CD8-positive, alpha-beta memory T cell (primary cell): ENCODE measurements at places on chromosomes 16 and 17. TPM values are rescaled to one million over a fixed set of nuclear protein-coding genes. Genes with fewer than 3 reads are reported as not detected.

GRCh38 chr17:79188048-79188447 is 113.4 kb downstream of the ENGASE start:
- no peaks in the 10 kb centered on the region for H3K4me1 ChIP-seq
- no peak for DNase-seq
- H3K4me3 ChIP-seq = no peak overlapping the region
- H3K36me3 ChIP-seq = no peaks in the 10 kb centered on the region
- H3K27me3 ChIP-seq = peaks cover 7% of the 10 kb centered on the region

ST6GALNAC2 gene
- total RNA-seq = 0.83 TPM

DNA sequence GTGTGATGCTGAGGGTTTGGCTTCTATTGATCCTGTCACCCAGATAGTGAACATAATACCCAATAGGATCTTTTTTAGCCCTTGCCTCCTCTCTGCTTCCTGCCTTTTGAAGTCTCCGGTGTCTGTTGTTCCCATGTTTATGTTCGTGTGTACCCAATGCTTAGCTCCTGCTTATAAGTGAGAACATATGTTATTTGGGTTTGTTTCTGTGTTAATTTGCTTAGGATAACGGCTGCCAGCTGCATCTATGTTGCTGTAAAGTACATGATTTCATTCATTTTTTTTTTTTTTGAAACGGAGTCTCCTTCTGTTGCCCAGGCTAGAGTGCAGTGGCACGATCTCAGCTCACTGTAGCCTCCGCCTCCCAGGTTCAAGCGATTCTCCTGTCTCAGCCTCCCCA is 23.0 kb downstream of the DUS2 start:
- H3K4me1 ChIP-seq = no peaks in the 10 kb centered on the region
- DNase-seq = no peak

PLD6 gene
- total RNA-seq = 28.4 TPM

GRCh38 chr17:56230660-56231059 is 77.4 kb downstream of the ANKFN1 start:
- H3K27me3 ChIP-seq = no peaks in the 10 kb centered on the region
- no peak for DNase-seq
- no peaks in the 10 kb centered on the region for H3K4me1 ChIP-seq
- H3K36me3 ChIP-seq = no peaks in the 10 kb centered on the region

DNA sequence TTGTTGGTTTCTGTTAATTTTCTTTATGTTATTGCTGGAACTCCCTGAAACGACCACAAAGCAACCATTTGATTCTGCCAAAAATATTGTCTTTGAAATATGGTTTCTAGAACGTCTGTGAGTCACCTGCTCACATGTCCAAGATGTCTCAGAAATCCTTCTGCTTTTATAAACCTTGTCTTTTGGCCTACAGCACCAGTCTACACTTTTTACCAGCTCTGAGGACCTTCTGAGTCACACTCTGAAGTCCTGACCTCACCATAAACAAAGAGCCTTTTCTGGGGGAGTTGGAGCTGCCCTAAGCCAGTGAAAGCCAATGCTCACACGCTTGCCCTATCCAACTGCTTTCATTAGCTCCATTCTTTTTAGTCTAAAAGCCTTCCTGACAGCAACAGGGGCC is 55.5 kb downstream of the GRIN2A start:
- H3K27me3 ChIP-seq = no peaks in the 10 kb centered on the region
- DNase-seq = no peak

GRCh38 chr17:19327031-19327783 is 35.3 kb downstream of the B9D1 start:
- H3K4me1 ChIP-seq = no peaks in the 10 kb centered on the region
- no peaks in the 10 kb centered on the region for H3K36me3 ChIP-seq
- no peak overlapping the region for H3K4me3 ChIP-seq
- DNase-seq = no peak

DNA sequence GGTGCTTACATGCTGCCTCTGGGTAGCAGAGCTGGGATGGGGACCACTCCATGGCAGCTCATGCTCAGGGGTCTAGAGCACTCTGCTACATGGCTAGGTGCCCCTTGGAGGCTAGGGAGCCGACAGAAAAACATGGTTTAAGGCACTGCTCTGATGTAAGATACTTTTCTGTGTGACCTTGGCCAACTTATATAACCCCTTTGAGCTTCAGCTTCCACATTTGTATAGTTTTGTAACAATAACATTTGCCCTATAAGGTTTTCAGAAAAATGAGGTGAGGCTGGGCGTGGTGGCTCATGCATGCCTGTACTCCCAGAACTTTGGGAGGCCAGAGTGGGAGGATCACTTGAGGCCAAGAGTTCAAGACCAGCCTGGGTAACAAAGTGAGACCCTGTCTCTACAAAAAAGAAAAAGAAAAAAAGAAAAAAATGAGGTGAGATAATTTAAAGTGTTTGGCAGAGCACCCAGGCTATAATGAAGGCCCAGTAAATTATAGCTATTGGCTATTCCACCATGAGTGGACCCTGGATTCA is 3.2 kb downstream of the CES4A start:
- DNase-seq = no peak
- no peaks in the 10 kb centered on the region for H3K4me1 ChIP-seq
- no peaks in the 10 kb centered on the region for H3K36me3 ChIP-seq
- no peak overlapping the region for H3K4me3 ChIP-seq
- no peak overlapping the region for H3K27ac ChIP-seq

DNA sequence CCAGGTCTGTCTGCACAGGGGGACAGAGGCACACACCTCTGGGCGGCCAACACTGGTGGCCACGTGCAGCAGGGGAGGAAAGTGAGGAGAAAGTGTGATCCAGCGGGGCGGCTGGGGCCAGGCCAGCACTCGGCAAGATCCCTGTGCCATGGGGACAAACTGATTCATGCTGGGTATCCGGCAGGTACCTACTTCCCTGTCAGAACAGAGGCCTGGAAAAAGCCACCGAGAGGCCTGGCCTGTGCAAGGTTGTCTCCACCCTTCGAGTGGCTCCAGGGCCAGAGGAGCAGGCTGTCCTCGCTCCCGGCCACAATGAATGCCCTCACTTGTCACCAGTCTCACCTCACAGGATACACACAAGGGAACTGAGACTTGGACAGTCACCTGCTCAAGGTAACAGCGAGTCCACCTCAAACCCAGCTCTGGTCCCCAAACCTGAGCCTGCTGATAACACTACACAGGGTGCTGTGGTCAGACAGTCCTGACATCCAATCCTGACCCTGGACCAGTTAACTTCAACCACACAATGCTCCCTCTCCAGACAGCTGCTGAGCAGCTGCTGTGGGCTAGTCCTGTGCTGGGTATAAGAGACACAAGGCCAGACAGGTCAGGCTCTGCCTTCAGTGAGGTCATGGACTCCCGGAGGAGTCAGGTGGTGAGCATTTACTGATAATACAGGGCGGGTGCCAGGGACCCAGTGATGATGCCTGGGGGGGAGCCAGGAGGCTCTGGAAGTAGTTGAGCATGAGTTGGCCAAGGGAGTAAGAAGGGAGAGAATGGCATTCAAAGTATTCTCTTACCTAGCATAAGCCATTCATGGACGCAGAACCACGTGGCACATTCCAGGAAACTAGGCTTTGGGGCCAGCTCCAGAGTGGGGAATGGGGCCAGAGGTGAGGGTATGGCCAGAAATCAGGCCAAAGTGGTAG is 53.0 kb downstream of the VAC14 start:
- H3K27ac ChIP-seq = no peak overlapping the region
- H3K27me3 ChIP-seq = no peaks in the 10 kb centered on the region
- H3K4me1 ChIP-seq = no peaks in the 10 kb centered on the region
- DNase-seq = no peak
- H3K4me3 ChIP-seq = no peak overlapping the region
- no peaks in the 10 kb centered on the region for H3K36me3 ChIP-seq

GRCh38 chr16:17063201-17064139 is 407.3 kb downstream of the XYLT1 start:
- no peak overlapping the region for H3K4me3 ChIP-seq
- H3K27ac ChIP-seq = no peak overlapping the region
- H3K4me1 ChIP-seq = no peaks in the 10 kb centered on the region

WNT3 gene
- not detected for total RNA-seq

- H3K4me3 ChIP-seq = no peak overlapping the region
- no peaks in the 10 kb centered on the region for H3K27me3 ChIP-seq
- no peak for DNase-seq
These were observed 154.4 kb downstream of the ABCC12 start for GRCh38 chr16:48001324-48001895.

DNA sequence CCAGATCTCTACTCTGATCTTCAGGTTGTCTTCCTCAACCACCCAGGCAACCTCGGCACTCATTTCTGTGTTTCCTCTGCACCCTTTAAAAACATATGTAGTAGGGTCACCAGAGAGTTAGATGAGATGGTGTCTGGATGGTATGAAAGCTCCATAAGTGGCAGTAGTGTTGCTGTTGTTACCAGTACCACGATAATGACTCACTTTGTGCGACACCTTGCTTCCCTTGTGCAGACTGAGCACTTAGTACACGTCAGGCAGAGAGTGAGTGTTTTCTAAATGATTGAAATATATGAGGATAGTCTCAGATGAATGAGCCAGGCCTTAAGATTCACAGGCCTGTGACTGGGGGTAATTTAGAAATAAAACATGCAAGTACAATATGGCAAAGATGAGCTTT is 188.7 kb downstream of the MAF start:
- no peaks in the 10 kb centered on the region for H3K27me3 ChIP-seq
- H3K4me1 ChIP-seq = peaks cover 14% of the 10 kb centered on the region
- H3K27ac ChIP-seq = no peak overlapping the region
- no peak overlapping the region for H3K4me3 ChIP-seq
- no peak for DNase-seq

DNA sequence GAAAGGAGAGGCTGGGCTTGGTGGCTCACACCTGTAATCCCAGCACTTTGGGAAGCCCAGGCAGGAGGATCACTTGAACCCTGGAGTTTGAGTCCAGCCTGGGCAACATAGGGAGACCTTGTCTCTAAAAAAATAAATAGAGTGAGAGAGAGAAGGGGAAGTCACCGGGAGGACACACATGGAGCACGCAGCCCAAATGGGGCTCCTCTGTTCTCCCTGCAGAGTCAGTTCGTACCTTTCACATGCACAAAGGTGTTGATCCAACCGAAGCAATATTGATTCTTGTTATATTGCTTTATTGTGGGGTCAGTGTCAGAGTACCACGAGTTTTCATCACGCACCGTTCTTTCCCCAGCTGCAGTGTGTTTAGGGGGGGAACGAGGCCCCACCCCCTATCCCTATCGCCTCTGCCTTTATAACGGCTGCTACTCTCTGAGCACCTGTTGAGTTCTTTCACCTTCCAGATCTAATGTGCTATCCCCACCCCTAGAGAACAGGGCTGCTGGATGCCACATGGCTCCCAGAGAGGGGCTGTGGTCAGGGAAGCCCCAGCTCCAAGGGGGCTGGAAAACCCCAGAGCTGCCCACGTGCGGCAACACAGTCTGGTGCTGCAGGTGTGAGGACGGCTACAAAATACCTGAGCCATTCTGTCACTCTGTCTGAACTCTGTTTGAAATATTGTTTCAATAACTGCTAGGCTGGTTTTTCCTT is 1.0 kb upstream of the TMEM235 start:
- no peaks in the 10 kb centered on the region for H3K36me3 ChIP-seq
- H3K27ac ChIP-seq = no peak overlapping the region
- peaks cover 12% of the 10 kb centered on the region for H3K27me3 ChIP-seq
- DNase-seq = no peak

GRCh38 chr16:83587201-83587600 is 220.6 kb upstream of the HSBP1 start:
- H3K36me3 ChIP-seq = no peaks in the 10 kb centered on the region
- H3K27me3 ChIP-seq = no peaks in the 10 kb centered on the region
- no peaks in the 10 kb centered on the region for H3K4me1 ChIP-seq
- H3K27ac ChIP-seq = no peak overlapping the region

GRCh38 chr16:51531271-51531670 is 380.2 kb upstream of the SALL1 start:
- DNase-seq = no peak
- H3K4me1 ChIP-seq = no peaks in the 10 kb centered on the region
- no peaks in the 10 kb centered on the region for H3K36me3 ChIP-seq
- no peak overlapping the region for H3K4me3 ChIP-seq

PRSS36 gene
- total RNA-seq = 0.44 TPM

NUPR1 gene
- not detected for total RNA-seq

GRCh38 chr17:37844158-37844976 is 79.8 kb upstream of the TBC1D3K start:
- H3K27me3 ChIP-seq = no peaks in the 10 kb centered on the region
- no peaks in the 10 kb centered on the region for H3K4me1 ChIP-seq
- DNase-seq = no peak
- no peak overlapping the region for H3K27ac ChIP-seq
- H3K4me3 ChIP-seq = peak overlapping the region; percentile 32

ADAD2 gene
- 0.40 TPM for total RNA-seq

DNA sequence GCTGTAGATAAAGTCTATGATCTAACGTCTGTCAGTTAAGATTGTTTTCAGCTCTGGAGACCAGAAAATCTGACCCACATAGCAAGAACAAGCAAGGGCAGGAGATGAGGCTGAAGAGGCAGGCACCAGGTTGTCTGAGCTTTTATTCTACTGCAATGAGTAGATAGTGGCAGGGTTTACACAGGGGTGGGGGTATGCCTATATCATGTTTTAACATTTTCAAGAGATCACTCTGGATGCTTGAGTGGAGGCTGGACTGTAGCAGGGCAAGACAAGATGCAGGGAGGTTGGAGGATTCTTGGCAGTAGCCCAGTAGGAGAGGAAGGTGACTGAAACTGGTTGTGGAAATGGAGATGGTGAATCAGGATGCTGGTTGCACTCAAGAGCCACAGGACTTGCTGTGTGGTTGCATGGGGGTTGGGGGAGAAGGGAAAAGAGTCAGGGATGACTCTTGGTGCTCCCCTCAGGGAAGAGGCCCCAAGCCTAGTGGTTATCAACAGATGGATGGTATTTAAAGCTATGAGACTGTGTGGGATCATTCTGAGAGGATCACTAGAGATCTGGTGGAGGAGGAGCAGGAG is 143.1 kb upstream of the KCNJ18 start:
- H3K27ac ChIP-seq = no peak overlapping the region
- H3K27me3 ChIP-seq = peaks cover 6% of the 10 kb centered on the region
- no peak for DNase-seq
- H3K4me3 ChIP-seq = no peak overlapping the region

MRTFB gene
- 12.2 TPM for total RNA-seq

LRRC37A gene
- total RNA-seq = 2.4 TPM

MT3 gene
- 0.94 TPM for total RNA-seq

TOM1L1 gene
- not detected for total RNA-seq
